ENCODE measurements at places on chromosomes 2 and 18.

DNA sequence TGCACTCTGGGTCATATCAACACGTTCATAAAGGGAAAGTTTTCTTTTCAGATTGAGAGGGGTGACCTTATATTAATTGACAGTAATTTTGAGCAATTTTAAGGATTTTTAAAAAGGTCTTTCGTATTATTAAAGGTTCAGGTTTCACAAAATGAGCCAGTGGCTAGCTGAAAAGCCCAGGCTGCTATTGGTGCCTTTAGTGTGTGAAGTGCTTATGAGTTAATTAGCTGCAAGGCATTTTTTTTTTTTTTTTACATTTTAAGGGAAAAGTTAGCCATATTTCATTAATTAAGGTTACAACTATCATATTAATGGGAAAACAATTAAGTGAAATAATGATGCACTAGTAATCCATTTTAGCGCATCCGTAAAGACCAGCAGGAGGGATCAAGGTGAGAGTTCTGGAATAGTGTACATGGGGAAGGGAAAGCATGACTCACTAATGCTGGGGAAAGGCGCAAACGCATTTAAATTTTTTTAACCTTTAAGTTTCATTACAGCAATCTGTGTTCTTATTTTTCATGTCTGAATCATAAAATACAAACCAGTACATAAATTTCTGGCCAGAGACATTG is 200.0 kb downstream of the ZNF407 start:
- no peak for DNase-seq

GRCh38 chr18:62669225-62669624 is 46.1 kb upstream of the PHLPP1 start:
- no peak for DNase-seq

GRCh38 chr18:12531749-12532148 is 124.0 kb downstream of the PRELID3A start:
- no peak for DNase-seq

- DNase-seq: no peak
Observed at GRCh38 chr18:46320297-46320696, 216.1 kb downstream of the HAUS1 start.

DNA sequence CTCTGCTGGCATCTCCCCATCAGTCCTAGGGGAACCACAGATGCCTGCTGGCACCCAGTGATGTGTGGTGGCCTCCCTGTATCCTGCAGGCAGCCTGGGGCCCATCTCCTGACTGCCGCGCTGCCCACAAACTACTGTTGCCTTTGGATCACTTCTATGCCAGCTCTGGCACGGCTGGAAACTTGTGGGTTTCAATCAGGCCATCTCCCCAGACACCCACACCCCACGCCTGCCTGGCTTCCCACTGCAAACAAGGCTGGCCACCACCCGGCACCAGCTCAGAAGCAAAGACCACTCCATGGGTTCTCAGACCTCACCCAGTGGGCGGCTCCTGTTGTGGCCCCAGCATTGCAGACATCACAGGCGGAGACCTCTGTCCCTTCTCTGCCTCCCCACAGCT is 15.1 kb upstream of the TPO start:
- no peak for DNase-seq

DNA sequence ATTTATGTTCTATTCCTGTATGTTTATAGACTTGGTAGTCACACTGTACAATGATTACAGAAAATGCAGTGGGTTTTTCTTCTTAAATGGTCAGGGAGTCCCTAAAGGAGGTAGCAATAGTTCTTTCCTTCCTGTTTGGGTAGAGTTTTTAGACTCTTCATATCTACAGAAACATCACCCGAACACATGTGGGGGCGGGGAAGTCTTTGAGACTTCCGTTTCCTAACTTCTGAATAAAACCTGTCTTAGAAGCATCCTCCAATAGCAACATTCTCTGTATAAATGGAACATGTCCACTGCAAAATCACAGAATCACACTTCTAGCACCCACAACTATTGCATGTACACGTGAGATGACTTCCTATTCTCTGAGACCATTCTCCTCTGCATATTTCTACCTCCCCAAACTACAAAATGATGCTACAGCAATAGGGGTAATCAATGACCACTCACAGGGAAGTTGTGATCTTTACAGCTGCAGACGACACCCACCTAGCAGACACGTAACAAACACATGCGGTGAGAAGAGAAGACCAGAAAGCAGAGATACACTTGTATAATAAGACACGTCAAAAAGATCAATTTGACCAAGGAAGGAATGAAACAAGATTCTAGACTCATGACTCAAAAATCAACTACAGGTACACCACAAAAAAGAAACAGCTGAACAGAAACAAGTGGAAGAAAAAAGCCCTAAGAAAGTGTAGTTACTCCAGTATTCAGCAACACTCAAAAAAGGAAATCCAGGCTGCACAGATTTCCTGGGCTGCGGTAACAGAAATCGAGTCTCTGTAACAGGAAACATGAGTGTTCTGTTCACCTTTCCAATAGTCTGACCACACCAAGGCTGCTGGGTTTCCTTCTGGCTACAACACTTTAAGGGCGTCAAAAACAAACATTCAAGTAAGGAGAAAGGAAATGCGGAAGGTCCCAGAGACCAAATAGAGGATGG is 120.4 kb downstream of the ZNF516 start:
- DNase-seq: no peak

GRCh38 chr2:120305296-120305695 is 40.6 kb upstream of the INHBB start:
- no peak for DNase-seq

DNA sequence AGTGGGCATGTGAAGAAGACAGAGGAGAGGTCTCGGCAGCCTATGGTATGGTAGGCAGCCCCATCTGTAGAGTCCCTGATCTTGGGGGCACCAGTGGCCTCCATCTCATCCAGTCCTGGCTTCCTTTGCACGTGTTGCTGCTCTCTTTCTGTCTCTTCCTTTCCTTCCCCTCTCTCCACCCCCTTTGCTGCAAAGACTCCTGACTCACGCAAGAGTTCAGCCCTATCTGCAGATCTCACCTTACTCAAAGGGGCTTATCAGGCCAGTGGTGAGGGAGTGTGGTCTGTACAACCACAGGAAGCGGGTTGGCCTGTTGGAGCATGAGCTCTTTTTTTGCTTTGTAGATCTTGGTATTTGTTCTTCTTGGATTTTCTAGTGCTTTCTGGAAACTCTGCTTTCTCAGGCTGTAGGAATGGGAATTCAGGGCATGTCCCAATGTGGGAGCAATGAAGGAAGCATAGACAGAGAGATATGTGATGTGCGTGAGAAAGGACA is 14.6 kb upstream of the NT5DC4 start:
- DNase-seq: no peak

DNA sequence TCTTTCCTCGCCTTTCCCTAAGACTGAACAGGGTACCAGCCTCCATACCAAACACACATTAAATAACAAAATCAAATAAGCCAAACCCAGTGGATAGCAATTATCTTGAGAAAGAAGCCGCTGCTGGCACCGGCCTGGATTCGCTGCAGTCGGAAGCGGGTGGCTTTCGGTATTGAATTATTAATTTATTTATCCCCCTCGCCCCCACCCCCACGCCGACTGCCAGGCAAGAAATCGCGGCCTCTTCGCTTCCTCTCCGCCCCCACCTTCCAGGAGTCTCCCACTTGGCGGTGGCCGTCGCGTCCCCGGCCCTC is 370 bp upstream of the ZNF804A start:
- no peak for DNase-seq

- no peak for DNase-seq
Observed at GRCh38 chr2:83795777-83796176, 663.3 kb downstream of the SUCLG1 start.

GRCh38 chr2:59693231-59693959 is 860.1 kb downstream of the BCL11A start:
- no peak for DNase-seq

GRCh38 chr2:187360286-187360685 is 87.8 kb downstream of the CALCRL start:
- no peak for DNase-seq

DNA sequence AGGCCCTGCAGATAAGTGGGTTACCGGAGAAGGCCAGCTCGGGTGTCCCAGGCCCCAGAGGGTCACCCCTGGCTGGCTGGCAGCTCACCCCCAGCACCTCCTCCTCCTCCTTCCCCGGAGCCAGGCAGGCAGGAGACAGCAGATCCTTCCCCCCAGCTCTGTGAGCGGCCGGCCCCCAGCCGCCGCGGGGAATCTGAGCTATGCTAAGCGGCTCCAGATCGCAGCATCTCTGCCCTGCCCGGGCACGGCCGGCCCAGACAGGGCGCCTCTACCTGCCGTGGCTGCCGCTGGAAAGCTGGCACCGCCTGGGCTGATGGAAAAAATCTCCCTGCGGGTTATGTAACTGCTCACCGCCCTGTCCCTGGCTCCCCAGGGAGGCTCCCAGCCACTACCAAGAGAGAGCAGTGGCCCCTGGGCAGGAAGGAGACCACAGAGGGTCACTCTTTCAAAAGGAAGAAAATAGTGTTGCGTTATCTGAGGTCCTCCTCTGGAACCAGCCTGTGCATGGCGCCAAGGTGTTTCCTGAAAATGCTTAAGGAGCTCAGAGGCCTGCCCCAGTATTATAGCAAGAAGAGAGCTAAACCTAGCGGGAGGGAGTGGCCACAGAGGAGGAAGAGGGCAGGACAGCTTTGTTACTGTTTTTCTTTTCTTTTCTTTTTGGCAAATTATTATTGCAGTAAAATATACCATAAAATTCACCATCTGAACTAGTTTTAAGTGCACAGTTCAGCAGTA is 179.0 kb downstream of the SMAD7 start:
- no peak for DNase-seq

DNA sequence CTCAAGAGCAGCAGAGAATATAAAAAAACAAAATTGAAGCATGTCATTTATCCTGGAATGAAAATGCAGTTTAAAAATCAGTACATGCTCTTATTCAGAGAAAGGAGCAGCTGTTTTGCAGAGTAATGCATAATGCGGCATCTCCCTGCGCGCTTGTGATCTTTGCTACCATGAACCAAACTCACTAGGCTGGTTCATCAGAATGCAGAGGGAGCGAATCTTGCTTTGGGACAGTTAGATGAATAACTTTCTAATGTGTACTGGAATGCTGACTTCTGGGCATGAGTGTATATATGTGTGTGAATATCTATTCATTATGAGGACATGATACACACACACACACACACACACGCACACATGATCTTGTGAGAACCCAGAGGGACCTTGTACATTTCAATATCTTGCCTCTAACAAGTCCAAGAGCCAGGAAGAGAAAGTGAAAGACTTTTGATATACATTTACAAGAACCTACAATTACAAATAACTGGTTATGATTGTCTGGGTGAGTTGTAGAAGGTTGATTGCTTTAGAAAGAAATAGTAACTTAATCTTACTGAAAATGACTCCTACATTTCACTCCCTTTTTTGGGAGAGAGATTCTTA is 54.1 kb upstream of the THOC1 start:
- DNase-seq: no peak

- DNase-seq: no peak
Observed at GRCh38 chr2:218039171-218039570, 29.9 kb upstream of the RUFY4 start.

- DNase-seq: no peak
Observed at GRCh38 chr2:203822240-203822639, 45.3 kb upstream of the CTLA4 start.

- no peak for DNase-seq
Observed at GRCh38 chr2:44392338-44392943, 30.7 kb downstream of the CAMKMT start.

Data from esophagus squamous epithelium (tissue), 5 donors.